ENCODE measurements at places on chromosomes 5 and 9.

DNA sequence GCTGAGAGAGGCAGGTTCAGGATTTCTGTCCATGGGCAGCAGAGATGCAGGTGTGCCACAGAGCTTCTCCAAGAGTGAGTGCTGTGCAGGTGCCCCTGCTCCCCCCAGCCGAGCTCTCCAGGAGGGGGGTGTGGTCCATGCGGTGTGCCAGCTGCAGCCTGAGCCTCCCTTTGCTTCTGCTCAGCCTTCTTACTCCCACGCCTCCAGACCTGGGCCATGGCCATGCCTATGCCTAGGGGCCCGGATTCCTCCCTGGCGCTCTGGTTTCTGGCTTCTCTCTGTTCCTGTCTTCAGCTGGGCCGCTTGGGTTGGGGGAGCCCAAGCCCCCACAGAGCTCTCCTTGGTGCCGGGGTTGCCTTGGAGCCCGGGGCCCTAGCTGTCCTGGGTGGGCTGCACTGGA lies 133.3 kb downstream of the CACNA1B start:
- no peak for DNase-seq

DNA sequence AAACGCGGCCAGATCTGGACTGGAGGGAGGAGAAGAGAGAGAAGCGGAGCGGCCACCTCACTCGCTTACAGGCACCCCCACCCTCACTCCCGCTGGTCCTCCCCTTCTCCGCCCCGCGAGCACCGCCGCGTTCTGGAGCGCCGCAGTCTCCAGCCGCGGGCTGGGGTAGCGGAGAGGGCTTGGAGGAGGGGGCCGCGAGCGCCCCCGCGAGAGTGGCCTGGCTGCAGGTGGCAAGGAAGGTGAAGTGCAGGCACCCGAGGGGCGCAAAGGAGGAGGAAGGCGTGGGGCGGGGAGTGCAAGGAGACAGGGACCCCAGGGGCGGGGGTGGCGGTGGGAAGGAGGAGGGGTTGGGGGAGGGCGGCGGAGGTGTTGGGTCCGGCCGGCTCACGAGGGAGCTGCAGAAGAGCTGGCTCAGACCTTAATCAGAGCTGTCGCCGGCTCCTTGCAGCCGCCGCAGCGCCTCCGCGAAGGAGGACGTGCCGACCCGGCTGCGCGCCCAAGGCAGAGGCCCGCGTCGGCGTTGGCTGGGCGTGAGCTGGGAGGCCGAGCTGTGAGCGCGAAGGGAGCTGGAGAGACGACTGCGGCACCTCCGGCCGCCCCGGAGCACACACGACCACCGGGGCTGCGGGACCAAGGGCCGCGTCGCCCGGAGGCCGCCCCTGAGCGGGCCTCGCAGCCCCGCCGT lies at the start of gene DMRT3:
TSS of gene DMRT3 (plus strand) at position 398 of the 685 bp plus-strand sequence. CDS start 347 bp downstream, outside the sequence.
- DNase-seq = no peak

DNA sequence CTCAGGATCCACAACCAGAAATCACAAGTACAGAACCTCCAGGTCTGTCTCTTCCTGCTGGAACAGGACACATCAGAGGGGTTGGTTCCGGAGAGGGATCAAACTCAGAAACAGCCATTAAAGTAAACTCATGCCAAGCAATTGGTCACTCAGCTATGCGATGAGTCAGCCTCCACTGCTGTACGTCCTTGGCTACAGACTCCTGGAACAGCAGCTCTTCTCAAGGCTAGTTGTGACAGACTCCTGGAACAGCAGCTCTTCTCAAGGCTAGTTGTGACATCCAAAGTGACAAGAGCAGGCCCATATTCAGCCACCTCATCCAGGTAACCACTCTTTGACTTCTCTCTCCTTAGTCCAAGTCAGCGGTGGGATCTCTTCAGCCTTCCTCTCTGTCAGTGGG lies at the start of gene SPINK13:
TSS of gene SPINK13 (plus strand) at position 229 of the 400 bp plus-strand sequence. CDS start 1,279 bp downstream, outside the sequence.
- DNase-seq = no peak

DNA sequence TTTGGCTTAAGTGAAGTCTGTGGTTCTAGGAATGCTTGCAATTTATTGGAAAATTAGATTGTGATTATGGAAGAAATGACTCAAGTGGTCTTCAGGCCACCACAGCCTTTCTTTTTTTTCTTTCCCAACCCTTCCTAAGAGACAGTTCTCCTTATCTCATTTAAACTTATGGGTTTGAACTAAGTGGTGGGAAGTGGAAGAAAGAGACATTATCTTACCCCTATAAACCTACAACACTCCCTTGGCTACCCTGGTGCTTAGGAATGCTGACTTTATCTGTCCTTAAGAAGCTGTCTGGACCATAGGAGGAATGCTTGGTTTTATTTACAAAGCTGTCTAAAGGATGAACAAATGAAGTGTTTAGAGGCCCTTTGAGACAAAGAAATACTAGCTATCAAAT lies 5.1 kb upstream of the ERAP1 start:
- no peak for DNase-seq

DNA sequence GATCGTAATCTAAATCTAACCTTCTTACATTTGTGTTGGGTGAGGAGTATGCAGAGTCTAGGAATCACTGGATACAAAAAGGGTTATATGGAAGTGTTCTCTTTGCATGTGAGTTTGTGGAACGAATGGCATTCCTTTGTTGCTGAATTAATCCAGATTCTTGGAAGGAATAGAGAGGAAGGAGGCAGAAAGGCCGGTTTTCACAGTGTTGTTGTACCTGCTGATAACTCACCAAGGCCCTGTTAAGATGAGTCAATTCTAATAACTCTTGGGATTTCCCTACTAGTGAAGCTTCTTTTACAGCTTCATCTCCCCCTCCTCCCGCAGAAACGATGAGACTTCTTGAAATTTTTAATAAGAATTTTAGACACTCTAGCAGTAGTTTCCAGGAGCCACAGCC lies 84.0 kb downstream of the ZSWIM6 start:
- no peak for DNase-seq

- DNase-seq = no peak
Observed at GRCh38 chr5:66621146-66621545, 25.0 kb downstream of the MAST4 start.

DNA sequence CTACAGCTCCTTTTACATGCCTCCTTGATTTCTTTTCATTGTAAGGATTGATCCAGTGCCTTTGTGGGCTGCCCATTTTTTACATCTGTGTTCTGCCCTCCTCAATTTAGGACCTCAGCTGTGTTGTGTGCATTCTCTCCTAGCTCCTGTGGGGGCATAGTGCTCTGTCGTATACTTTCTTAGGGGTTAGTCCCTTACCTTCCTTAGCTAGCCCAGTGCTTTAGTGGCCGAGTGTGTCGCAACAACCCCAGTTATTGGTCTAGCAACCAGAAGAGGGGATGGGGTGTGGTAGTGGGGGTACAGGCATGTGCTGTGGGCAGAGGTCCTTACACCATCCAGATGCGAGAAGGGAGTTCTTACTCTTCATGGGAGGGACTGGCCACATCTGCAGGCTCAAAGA lies 12.1 kb downstream of the MTRR start:
- no peak for DNase-seq

DNA sequence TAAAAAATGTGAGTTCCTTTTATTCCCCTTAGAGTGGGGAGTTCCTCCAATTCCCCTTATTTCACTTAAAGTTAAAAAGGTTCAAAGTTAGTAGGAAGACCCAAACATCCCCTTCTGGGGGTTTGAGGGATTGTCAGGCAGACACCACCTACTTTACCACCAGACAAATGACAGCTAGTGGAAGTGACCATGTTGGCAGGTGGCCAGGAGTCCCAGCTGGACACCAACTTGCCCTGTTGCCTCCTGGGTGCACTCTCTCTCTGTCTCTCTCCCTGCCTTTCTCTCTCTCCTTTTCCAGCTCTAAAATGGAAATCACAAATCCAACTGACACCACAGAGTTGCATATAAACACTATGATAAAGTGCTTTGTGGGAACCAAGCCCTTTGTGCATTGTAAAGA lies 307.7 kb upstream of the TLE4 start:
- no peak for DNase-seq

GRCh38 chr9:72119853-72120252 lies 29.4 kb upstream of the GDA start:
- no peak for DNase-seq

- no peak for DNase-seq
Observed at GRCh38 chr9:133735931-133736330, 2.2 kb downstream of the SARDH start.

DNA sequence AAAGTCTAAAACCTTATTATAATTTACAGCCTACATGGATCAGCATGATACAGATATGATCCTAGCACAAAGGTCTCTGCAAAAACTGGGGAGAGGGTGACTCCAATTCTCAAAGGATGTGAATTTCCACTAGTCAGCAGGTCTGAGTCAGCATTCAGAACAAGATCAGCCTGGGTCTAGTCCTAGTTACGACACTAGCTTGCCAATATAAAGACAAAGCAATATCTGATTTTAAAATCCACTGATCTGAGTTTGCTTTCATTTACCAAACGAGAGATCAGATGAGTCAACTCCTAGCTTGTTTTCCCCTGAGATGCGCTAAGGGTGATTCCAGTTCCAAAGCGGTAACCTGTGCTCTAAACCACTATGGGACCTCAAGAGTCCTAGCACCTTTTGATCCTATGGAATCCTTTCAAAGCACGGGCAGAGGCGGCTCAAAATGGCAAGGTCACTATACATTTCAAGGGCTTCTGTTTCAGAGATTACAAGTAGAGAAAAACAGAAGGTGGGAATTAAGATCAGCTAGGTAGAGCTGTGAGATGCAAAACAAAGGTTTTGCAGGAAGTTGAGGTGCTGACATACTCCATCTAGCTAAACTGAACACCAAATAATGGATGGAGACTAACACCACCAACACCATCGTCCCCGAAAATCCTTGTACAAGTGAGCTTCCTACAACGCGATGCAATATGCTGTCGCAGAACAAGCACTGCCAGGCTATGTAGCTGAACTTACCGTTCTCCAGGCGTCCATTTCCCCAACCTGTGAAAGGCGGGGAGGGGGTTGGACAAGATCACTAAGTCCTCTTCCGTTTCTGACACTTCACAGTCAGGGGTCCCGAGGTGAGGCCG lies 906 bp downstream of the SLC25A51 start:
- DNase-seq = no peak

Measured in right renal pelvis (tissue), 4 donors.